ENCODE measurements at places on chromosomes 1 and 21.
A peak's percentile ranks its signal among the peaks of the same experiment; 100 is the strongest.

DNA sequence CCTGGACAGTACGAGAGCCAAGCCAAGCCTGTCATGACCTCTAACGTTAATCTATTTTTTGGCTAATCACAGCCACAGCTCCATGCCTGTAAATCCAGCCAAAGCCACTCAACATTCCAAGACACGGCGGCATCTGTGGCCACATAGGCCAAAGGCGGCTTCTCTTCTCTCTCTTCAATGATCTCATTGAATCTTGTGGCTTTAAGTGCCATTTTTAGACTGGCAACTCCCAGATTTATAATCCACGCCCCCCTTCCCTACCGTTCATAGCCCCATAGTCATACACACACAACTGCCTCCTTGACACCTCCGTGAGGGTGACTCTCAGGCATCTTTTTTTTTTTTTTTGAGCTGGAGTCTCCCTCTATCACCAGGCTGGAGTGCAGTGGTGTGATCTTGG, 5.7 kb upstream of the SELENON start:
- DNase-seq: no peak

GRCh38 chr1:12003762-12004161, 15.5 kb upstream of the MIIP start:
- no peak for DNase-seq

DNA sequence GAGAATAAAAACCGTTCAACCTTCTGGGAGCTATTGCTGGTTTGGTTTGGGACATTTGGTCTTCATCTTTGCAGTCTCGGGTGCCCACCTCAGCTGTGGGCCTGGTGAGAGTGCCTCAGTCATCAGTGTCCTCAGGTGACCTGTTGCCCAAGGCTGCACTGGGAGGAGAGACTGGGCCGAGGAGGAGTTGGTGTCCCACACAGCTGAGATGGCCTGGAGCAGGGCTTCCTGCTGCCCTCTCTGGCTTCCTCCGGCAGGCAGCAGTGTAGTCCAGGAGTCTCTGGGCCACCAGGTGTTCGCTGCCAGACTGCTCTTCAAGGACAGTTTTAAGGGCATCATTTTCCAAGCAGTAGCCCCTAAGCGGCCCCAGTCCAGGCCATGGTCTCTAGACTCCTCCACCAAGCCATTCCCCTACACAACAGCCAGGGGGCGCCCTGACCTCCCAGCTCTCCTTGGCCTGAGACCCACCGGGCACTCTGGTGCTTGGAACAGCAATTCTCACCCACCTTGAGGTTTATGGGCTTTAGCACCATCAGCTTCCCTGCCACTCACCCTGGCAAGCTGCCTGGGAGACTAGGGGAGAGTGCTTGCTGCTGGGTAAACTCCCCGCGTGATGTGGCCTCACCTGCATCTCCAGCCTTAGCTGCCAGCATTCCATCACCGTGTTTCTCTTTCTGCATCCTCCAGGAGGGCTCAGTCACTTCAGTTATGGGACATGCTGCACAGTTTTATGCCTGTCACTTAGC, 9.1 kb upstream of the SYTL1 start:
- peak; percentile 24 for DNase-seq

GRCh38 chr1:225990705-225991464, 8.3 kb downstream of the SDE2 start:
- DNase-seq: no peak

- peak; percentile 96 for DNase-seq
Measured at GRCh38 chr1:38589036-38589435, 270.5 kb downstream of the RRAGC start.

DNA sequence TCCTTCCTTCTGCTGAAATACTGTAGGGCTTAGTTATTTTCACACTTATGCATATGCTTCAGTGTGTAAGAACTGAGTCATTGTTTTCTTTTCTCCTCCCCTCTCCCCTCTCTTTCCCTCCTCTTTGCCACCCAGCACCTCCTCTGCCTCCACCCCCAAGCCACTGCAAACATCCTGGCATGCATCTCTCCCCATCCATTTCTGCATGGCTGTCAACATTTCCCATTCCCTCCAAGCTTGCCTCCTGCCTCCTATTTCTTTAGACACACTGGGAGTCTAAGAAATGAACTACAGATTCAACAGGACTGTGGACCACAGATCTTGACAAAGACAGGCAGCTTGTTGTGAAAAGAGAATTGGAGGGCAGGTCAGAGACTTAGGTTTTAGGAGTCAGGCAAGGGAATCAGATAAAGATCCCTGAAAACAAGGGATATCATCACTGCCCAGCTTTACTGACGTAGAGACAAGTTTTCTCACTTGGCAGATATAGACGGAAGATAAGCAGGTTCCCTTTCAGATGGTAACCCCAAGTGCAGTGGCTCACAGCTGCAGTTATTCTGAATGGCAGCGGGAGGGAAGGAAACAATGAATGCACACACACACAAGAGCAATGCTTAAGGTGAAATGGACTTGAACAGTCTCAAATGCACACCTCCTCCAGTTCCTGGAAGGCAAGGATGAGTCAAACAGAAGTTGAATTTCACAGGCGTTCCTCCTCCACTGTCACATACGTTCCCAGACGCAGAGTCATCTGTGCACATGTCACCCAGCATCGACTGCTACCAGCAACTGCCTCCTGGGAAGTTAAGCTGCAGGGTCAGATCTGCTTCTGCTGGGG, 56.1 kb downstream of the HIVEP3 start:
- peak; percentile 51 for DNase-seq

DNA sequence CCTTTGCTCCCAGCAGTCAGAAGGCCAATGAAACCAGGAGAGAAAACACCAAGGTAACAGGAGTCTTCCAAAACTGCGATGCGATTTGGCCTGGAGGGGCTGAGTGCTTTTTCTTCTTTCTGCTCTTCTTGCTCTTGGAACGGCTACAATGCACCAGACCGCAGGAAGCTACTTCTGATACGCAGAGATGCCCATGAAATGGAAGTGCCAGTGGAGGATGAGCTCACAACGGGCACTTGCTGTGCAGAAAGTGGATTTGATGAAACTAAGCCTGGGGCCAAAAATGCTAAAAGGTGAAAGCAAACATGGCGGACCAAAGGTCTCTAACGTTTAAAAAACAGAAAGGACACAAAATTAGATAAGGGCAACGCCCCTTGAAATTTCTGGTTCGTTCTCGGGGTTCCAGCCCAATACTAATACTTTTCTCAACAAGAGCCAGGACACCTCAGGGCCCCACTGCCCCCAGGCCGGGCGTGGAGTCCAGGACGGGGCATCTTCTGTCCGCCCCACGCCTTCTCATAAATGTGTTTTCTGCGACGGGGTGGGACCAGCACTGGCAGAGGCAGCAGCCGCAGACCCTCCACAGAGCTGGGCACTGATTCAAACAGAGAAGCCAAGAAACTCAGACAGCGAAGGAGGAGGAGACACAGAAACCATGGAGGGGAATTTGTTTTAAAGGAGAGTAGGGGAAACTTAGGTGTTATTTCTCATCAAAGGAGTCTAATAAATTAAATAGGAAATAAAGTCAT, 101.3 kb downstream of the CRYAA start:
- DNase-seq: no peak

- no peak for DNase-seq
Measured at GRCh38 chr21:46650476-46651098, 15.1 kb downstream of the PRMT2 start.

DNA sequence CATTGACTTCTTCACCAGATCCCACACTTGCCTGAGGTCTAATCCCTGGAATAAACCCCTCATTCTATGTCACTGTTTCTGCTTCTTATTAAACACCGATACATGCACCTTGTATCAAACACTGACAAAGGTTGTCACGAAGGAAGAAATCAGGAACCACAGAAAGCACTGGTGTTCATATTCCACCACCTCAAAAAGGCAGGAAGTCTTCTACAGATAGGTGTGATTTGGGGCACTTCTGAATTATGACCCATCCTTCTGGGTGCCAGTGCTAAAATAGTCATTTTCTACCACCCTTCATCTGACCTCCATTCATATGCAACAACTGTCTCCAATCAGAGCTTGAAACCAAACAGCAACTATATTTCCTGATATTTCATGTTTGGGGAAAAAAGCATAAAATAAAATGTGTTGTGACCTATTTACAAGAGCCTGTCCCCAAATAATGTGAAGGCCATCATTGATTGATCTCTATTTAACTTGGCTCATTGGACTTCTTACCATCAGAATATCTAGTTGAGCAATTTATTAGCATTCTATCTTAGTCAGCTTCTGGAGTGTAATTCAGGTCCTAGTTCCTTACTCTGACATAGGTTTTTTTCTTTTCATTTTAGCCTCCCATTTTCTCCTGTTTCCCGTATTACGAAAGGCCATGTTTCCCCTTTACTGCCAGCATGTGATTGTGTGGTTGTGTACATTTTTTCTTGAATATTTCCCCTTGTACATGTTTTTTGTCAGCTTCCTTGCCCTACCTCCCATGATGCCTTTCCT, 43.1 kb downstream of the DUSP10 start:
- DNase-seq: no peak

GRCh38 chr21:41399246-41399800, 26.7 kb upstream of the MX1 start:
- no peak for DNase-seq

DNA sequence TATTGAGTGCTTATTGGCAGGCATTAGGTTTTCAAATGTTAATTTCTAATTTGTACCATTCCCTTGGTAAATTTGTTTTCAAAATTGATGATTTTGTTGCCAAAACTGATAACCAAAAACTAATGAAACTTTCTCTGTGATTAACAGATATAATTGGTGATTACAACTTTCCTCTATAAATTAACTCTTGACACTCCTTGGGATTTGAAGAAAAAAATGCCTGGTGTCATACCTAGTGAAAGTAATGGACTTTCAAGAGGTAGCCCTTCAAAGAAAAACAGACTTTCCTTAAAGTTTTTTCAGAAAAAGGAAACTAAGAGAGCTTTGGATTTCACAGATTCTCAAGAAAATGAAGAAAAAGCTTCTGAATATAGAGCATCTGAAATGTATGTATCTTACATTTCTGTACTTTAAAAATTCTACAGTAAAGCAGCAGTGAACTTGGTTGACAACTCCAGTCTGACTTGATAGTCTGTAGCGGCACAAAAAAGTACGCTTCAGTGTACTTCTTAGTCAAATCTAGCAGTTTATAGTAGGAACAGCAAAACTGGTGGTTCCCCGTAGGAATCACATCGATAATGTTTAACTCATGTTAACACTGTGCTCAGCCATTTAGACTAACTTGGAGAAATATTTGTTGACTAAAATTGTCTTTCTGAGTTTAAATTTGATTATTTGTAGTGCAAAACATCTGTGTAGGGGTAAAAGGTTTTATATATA, 3.0 kb downstream of the USP1 start:
- DNase-seq: no peak

DNA sequence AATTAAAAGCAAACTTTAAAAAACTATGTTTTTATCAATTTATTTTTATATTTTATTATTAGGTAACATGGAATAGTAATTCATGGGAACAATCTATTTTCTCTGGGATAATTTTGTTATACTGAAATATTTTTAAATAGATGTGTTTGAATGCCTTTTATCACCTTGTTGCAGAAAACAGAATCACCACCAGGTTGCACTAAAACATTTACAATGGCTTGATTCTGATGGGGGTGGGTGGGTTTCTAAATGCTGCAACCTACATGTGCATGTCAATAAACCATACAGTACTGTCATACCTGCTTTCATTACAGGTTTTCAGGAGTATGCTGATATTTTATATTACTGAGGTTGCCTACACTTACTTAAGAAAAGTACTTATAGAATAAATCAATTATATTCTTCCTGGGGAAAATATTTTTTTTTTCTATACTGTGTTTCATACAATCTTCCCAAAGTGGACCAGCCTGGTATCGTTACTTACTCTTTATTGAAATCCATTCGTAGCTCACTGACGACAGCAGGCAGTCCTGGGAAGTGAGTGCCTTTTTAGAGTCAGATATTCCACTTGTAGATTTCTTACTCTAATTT, 132.8 kb downstream of the PTPRC start:
- DNase-seq: no peak

DNA sequence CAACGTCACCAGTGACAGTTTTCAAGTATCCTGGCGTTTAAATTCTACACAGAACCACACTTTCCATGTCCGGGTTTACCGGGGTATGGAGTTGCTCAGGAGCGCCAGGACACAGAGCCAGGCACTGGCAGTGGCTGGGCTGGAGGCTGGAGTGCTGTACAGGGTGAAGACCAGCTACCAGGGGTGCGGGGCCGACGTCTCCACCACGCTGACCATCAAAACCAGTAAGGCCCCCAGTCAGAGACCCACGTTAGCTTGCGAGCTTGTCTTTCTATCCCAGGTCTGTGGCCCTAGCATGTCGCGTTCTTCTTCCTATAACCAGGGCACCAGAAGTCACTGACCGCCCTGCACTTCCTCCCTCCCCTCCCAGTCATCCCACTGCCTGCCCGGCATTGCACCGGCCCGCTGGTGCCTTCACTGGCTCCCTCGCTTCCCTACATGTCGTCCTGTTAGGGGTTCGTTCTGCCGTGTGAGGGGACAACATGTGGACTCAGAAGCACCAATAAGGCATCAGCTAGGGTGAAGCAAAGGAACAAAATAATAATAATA, 27.9 kb downstream of the UMODL1 start:
- no peak for DNase-seq

All from MG63 (cell line).